Left ventricle myocardium superior (tissue), 1 donor: ENCODE measurements at places on chromosomes 13 and 19.

- peak; percentile 95 for DNase-seq
These were observed 1.4 kb upstream of the BCL3 start for GRCh38 chr19:44746946-44747738.

- no peak for DNase-seq
These were observed 32.8 kb upstream of the NANOS3 start for GRCh38 chr19:13844130-13844631.

DNA sequence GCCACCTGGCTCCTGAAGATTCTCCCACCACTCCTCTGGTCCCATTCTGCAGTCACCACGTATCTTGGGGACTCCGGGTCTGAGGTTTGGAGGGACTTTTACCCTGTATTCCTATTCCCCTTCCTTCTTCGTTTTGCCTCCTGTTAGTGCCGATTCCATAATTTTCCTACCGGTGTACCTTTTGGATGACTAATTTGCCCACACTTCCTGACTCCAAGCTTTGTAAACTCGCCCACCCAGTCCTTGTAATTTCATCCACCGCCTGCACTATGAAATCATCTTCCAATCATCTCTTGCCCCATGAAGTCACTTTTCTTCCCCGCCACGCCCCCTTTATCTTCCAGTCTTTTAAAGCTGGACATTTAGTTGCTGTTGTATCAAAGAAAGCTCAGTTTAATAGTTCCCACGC lies 572 bp downstream of the UCHL3 start:
- no peak for DNase-seq

GRCh38 chr13:109780845-109781383 lies 5.5 kb downstream of the IRS2 start:
- DNase-seq = no peak

GRCh38 chr13:25232937-25233515 lies 54.3 kb downstream of the MTMR6 start:
- no peak for DNase-seq

- no peak for DNase-seq
These were observed 4.9 kb upstream of the IFNL4 start for GRCh38 chr19:39253374-39254149.

GRCh38 chr19:40617961-40618360 lies 16.8 kb downstream of the LTBP4 start:
- no peak for DNase-seq

- no peak for DNase-seq
These were observed 135.5 kb downstream of the IRS2 start for GRCh38 chr13:109650861-109651260.

- DNase-seq = peak; percentile 54
These were observed 442 bp downstream of the REXO1 start for GRCh38 chr19:1847684-1848398.

GRCh38 chr19:46299004-46299509 lies 2.2 kb downstream of the HIF3A start:
- peak; percentile 98 for DNase-seq
